ENCODE measurements at places on chromosomes 1 and 21.

DNA sequence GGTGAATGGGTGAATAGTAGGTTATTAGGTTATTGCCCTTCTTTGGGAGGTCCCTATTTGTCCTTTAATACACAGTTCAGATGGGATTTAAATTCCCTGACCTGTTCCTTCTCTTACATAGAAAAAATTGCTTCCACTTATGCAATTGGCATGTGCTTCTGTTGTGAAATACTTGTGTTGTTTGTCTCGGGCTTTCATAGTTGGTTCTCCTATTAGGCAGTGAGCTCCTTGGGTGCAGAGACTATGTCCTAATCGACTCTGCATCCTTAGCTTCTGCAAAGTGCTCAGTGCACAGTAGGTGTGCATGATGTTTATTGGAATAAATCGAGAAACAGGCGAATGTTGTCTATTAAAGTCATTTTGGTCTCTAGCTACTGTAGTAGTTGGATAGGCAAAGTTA is 1.3 kb upstream of the PDE4B start:
- peak; percentile 54 for DNase-seq

GRCh38 chr1:243286409-243287122 is 30.7 kb downstream of the SDCCAG8 start:
- DNase-seq, result no peak

DNA sequence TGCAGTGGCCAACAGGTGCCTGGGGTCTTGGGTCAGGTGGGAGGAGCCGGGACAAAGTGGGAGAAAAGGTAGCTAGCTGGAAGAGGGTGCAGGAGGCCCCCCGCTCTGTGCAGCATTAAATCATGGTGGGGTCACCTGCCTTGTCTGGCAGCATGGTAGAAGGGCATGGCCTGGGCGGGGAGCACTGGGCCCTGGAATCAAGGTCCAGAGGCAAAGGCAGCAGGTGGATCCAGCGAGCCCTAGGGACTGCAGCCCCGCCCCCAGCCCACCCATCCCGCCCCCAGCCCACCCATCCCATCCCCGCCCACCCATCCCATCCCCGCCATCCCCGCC is 16.7 kb upstream of the TTLL10 start:
- DNase-seq, result no peak

GRCh38 chr1:37622131-37622530 is 12.6 kb downstream of the RSPO1 start:
- DNase-seq, result no peak

- peak; percentile 61 for DNase-seq
Measured at GRCh38 chr21:29382030-29382654, 83.4 kb downstream of the BACH1 start.

- peak; percentile 61 for DNase-seq
Measured at GRCh38 chr1:31639543-31639942, 5.1 kb downstream of the PEF1 start.

- DNase-seq, result no peak
Measured at GRCh38 chr21:44848821-44849521, 24.5 kb downstream of the PTTG1IP start.

DNA sequence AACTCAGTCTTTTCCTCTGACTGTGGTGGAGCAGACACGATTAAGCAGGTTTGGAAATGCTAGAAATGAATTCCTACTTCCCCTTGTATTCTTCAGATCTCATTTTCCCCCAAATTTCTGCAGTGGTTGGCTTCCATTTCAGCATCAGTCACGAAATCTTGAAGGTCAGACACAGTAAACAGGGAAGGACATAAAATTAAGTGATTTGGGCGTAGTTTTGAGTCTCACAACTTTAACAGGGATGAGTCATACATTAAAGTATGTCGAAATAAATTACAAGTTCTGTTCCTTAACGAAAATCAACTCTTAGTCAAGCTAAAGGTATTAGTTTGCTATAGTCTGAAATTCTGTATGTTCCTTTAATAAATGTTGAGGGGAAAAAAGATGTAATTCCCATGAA is 61.1 kb downstream of the HNRNPR start:
- peak; percentile 82 for DNase-seq

GRCh38 chr1:244080343-244080929 is 29.4 kb downstream of the ZBTB18 start:
- no peak for DNase-seq

DNA sequence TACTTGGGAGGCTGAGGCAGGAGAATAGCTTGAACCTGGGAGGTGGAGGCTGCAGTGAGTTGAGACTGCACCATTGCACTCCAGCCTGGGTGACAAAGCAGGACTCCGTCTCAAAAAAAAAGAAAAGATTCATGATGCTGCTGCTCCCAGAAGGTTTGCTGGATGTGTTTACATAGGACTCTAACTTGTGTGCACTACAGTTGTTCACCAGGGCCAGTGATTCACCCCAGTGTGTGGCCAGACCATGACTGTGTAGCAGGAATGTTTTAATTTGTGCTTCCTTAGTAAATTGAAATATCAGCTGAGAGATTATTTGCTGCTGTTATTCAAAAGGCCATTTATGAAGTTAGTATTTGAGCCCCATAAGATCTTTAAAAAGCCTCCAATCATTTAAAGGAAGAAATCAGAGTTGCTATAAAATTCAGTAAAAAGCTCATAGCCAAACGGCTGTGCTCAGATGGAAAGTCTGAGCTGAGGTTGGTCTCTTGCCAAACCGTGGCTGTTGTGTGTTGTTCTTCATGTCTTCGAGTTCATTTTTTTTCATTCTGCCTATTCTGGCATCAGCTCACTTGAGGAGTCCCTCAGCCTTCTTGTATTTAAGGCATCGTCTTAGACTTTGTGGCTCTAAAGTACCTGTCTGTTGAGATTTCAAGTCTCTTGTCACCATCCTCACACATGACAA is 18.1 kb upstream of the PGD start:
- DNase-seq, result peak; percentile 76

DNA sequence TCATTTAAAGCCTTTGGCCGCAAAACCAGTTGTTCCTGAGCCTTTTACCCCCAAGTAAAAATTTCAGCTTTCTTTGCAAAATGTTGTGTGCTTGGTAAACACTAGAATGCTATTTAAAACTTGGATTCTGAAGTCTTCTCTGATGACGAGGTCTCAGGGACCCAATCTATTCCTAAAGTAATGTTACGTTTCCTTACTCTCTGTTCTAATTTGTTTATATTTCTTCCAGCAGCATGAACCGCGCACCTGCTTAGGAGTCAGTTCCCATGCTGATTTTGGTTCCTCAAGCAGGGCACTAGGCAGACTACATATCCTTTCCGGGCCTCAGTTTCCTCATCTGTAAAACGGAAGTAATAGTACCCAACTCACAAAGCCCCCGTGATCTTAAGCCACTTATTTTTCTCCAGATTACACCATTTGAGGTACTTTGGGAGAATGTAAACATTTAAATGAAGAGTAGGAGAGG is 969 bp upstream of the ALDH4A1 start:
- DNase-seq, result no peak

- no peak for DNase-seq
Measured at GRCh38 chr21:34182436-34182835, 109.1 kb downstream of the MRPS6 start.

DNA sequence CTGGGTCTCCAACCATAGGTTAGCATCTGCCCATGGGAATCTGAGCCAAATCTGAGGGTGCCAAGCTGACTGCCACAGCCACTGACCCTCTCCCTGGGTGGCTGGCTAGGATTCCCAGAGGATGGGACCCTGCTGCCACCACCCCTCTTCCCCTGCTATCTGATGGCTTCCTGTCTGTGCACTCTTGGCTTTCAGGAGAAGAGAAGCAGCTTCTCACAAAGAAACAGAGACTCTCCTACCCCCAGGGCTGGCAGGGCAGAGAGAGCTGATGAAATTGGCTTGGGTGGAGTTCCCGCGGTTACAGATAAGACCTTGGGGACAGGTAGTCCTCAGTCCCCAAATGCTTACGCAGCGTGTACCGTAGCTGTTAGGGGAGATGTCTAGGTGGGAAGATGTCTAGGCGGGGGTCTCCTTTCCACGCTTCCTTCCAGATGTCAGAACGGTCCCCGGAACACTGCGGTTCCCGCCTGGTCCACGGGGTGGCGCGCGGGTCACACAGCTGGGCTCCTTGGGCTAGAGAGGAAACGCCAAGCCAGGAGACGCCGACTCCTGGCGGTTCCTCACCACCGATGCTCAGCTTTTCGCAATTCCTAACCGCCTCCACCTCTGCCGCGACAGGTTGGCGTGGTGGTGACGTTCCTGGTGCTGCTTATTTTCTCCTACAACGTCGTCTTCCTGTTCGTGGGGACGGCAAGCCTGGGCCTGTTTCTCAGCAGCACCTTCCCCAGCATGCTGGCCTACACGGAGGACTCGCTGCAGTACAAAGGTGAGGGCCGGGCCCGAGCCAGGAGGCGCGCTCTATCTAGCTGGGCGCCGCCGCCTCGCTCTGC is 40.1 kb downstream of the ELK4 start:
- DNase-seq, result peak; percentile 83

DNA sequence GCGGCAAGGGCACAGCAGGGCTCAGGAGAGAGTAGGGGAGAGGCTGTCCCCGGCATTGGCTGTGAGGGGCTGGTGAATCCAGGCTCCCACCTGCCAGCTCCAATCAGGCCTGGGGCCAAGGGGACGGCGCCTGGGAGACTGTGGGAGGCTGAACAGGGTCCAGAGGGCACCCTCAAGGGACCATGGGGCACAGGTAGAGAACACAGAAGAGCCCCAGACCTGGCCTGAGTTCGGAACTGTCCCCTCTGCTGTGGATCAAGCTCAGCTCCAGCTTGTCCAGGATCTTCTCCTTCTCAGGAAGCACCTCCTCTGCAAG is 67.0 kb downstream of the KCNAB2 start:
- no peak for DNase-seq

- DNase-seq, result peak; percentile 34
Measured at GRCh38 chr1:178940068-178940765, 69.3 kb upstream of the ANGPTL1 start.

DNA sequence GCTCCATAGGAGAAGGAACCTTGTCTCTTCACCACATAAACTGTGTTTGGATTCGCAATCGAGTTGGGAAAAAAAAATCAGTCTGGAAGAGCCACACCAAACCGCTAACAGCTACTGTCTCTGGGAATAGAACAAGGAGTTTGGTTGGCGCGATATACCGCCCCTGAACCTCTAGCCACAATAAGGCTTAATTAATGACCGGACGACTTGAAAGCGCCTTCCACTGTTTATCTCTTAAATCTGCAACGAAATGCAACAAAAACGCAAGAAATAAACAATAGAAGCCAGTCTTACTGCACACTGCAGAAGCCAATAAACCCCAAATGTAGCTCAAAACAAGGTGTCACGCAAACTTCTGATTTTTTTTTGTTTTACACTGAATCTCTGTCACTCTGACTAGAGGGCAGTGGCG is 10.9 kb downstream of the BTBD19 start:
- DNase-seq, result no peak

DNA sequence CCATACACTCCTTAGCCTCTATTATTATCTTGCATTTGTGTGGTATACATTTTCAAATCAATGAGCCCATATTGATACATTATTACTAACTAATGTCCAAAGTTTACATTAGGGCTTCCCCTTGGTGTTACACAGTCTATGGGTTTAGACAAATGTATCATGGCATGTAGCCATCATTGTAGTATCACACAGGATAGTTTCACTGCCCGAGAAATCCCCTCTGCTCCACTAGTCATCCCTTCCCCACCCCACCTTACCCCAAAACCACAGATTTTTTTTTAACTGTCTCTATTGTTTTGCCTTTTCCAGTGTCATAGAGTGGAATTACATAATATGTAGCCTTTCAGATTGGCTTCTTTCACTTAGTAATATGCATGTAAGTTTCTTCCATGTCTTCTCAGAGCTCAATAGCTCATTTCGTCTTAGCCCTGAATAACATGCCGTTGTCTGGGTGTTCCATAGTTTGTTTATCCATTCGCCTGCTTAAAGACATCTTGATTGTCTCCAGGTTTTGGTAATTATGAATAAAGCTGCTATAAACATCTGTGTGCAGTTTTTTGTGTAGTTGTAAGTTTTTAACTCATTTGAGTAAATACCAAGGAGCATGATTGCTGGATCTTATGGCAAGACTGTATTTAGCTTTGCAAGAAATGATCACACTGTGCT is 86.4 kb upstream of the LYST start:
- DNase-seq, result peak; percentile 69

- DNase-seq, result peak; percentile 17
Measured at GRCh38 chr1:118335331-118335732, 150.3 kb upstream of the SPAG17 start.

GRCh38 chr1:190439447-190439846 is 38.2 kb downstream of the BRINP3 start:
- DNase-seq, result no peak

- no peak for DNase-seq
Measured at GRCh38 chr1:236947794-236948193, 56.4 kb downstream of the MT1HL1 start.

DNA sequence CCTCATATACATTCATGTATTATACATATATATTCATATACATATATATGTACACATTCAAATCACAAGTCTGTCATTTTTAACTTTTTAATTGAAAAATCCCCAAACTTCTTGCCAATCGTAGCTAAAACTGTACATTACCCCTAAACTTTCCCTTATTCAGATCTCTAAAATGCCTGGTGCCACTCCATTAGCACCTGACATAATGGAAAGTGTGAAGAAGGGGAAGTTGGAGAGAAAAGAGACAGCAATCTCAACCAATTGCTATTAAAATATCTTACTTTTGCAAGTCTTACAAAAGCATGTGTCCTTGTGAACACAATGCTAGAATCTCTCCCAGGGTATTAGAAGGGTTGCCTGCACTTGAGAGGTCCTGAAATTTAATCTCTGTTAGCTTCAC is 22.7 kb upstream of the PRKACB start:
- DNase-seq, result no peak

GRCh38 chr1:87867626-87868025 is 538.9 kb downstream of the LMO4 start:
- DNase-seq, result peak; percentile 34

GRCh38 chr1:157004327-157004726 is 41.2 kb downstream of the ARHGEF11 start:
- no peak for DNase-seq

GRCh38 chr1:117580436-117580835 is 25.4 kb upstream of the TENT5C start:
- no peak for DNase-seq

DNA sequence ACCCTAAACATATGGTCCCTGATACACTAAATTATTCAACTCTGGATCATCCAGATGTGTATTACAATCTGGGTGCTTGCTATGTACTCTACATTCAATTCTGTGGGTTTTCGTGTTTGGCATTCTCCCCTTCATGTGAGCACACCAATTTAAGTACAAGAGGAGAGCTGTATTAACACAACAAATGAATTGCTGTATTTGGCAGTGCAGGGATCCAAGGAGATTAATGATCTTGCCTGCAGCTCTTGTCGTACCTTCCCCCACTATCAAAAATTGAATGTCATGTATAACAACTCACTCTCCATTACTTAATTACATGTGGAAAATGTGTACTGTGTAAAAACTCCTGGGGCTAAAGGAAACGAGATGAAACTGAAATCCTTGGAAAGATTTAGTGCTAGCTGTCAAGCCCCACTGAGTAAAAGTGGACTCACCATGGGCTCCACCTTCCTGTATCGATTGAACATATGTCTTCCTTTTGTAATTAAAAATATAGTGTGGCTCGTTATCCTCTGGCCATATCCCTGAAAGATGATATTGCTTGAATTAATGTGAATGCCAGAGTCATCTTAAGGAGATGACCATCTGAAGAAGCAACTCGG is 172.2 kb upstream of the L1TD1 start:
- DNase-seq, result no peak

GRCh38 chr1:42379794-42380585 is 602 bp upstream of the RIMKLA start:
- DNase-seq, result peak; percentile 17

GRCh38 chr1:43152866-43153265 is 19.2 kb downstream of the EBNA1BP2 start:
- DNase-seq, result no peak

- peak; percentile 54 for DNase-seq
Measured at GRCh38 chr1:13808729-13809131, 108.7 kb downstream of the PRDM2 start.

- peak; percentile 70 for DNase-seq
Measured at GRCh38 chr1:240732390-240732789, 120.4 kb upstream of the GREM2 start.
